ENCODE measurements at places on chromosomes 6 and 20.

DNA sequence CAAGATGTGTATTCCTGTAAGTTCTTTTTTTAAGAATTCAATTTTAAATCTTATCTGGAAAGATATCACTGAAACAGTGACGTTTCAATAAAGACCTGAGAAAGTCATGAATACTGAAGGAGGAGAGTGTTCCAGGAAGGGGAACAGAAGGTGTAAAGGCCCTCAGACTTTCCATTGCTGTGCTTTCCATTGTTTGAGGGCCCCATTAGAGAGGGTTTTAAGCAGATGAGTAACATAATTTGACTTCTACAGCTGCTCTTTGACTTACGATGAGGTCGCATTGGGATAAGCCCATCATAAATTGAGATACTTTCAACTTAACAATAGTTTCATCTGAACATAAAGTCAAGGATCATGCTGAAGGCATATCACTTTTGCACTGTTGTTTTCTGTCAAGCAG, 24.7 kb downstream of the ACOT13 start:
- DNase-seq = no peak

DNA sequence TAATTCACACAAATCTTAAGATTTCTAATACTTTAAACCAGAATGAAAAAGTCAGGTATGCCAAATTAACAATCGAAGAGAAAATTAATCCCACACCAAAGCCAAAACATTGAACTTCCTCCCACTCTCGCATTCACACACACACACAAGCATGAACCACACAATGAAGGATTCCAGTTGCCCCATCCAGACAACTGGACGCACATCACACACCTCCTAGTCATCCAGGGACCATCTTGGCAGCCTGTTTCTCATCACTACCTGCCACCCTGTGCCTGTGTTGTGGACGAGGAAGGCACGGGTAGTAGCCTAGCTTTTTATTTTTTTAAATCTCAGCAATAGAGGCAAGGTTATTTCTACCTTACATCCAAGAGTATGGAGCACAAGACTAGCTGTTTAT, 15.2 kb downstream of the B4GALT5 start:
- DNase-seq = no peak

- no peak for DNase-seq
Measured at GRCh38 chr20:62089393-62089792, 23.7 kb upstream of the TAF4 start.

- no peak for DNase-seq
Measured at GRCh38 chr6:116450769-116451740, 10.1 kb upstream of the CALHM6 start.

DNA sequence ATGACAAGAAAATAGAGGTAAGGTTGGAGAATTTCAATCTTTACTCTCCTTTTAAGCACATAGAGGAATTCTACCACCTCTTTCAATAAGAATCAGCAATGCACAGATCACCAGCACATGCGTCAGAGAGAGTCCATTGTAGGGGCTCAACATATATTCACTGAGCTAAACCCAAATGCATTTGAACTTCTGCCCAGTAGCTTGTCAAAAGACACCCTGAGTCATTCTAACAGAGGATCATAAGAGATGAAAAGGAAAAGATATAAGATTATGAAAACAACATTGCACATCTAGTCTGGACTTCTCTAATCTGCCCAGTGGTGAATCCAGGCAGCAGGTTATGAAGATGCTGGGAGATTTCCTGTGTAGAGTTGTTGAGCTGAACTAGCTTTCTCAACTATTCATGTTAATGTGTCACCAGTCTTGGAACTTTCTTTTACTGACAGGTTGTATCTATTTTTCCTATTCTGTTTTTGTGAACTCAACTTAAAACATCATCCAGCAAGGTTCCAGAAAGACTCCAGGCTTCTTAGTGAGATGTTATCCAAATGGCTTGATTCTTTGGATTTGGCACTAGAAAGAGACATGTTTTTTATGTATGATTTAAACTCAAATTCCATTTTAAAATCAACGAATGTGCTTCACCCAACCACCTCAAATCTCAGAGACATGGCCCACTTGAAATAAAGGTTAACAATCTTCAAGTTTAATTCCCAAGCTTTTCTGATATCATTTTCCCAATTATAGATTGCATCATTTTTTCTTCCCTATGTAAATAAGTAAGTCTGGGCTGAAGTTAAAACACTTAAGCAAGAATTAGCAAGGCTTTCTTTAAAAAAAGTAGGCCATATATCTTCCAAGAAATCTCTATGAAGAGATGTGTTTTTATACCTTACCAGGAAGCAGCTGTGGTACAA, 89.3 kb downstream of the TSHZ2 start:
- no peak for DNase-seq

DNA sequence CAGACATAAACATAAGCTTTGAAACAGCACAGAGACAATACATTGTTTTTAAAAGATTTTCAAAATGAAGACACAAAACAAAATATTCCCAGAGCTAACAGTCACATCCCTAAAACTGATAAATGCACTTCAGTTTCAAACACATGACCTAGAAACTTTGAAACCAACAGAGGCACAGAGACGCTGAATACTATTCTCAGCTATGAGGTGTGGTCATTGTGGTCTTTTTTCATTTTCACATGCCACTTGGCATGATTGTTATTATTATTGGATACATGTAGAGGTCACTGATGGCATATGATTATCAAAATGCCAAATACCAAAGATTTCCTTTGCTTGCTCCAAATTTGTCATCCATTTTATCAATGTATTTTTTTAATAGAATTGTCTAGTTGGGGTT, 306.9 kb downstream of the QKI start:
- DNase-seq = no peak

- DNase-seq = peak; percentile 15
Measured at GRCh38 chr6:26272171-26272637, 92.8 kb upstream of the BTN3A2 start.

GRCh38 chr6:90044833-90045381, 150.6 kb downstream of the GJA10 start:
- DNase-seq = no peak

Data from effector CD8-positive, alpha-beta T cell (primary cell).